OCI-M1 (cell line): ENCODE measurements at places on chromosomes 7 and 10.

DNA sequence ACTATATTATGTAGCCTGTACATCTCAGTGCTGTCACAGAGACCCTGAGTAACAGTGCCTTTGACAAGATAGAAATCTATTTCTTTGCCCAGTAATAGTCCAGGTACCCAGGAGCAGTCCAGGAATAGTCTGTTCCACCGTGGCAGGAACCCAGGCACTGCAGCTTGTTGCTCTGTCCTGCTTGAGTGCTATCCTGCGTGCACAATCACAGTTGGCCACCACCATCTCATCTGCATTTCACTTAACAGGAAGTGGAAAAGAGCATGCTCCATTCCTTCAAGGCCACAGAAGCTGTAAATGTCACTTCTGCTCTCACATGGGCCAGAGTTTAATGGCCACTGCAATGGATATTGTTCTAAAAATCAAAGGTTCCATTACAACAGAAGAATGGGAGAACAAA is 61.5 kb upstream of the PRR15 start:
- no peak for DNase-seq

- no peak for DNase-seq
These were observed 129.5 kb downstream of the PLXNA4 start for GRCh38 chr7:132446666-132447278.

- DNase-seq: peak; percentile 84
These were observed 12.4 kb downstream of the NMT2 start for GRCh38 chr10:15155978-15156656.

- DNase-seq: no peak
These were observed 365.1 kb downstream of the BBS9 start for GRCh38 chr7:33494474-33494873.

DNA sequence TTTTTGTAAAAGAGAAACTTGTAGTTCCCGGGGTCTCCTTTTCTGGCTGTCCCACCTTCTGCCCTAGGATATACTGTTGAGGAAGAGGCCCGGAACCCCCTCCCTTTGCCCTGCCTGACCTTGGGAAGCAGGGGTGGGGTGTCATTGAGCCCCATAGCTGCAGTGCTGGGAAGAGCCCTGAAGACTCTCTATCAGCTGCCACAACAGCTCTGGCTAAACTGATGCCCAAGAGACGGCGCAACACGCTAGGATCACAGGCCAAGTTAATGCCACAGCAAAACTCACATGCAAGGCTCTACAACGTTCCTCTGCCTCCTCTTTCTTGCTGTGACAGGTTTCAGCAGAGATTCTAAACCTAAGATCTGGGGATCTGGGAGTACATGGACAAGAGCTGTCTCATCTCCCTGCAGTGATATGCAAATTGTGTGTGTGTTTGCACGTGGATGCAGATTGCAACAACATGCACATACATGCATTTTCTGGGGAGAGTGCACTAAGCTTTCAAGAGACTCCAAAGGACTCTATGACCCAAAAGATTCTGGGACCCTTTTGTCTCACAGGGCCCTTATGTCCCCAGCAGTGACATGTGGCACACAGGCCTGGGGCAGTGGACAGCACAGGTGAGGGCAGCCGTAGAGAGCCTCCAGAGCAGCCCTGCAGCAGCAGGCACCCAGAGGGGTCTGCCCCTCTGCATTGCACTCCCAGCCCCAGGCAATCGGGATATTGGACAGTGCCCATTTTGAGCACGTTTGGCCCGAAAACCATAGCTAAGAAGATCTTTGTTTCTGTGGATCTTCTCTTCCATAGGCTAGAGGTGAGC is 2.5 kb downstream of the RASSF4 start:
- no peak for DNase-seq

DNA sequence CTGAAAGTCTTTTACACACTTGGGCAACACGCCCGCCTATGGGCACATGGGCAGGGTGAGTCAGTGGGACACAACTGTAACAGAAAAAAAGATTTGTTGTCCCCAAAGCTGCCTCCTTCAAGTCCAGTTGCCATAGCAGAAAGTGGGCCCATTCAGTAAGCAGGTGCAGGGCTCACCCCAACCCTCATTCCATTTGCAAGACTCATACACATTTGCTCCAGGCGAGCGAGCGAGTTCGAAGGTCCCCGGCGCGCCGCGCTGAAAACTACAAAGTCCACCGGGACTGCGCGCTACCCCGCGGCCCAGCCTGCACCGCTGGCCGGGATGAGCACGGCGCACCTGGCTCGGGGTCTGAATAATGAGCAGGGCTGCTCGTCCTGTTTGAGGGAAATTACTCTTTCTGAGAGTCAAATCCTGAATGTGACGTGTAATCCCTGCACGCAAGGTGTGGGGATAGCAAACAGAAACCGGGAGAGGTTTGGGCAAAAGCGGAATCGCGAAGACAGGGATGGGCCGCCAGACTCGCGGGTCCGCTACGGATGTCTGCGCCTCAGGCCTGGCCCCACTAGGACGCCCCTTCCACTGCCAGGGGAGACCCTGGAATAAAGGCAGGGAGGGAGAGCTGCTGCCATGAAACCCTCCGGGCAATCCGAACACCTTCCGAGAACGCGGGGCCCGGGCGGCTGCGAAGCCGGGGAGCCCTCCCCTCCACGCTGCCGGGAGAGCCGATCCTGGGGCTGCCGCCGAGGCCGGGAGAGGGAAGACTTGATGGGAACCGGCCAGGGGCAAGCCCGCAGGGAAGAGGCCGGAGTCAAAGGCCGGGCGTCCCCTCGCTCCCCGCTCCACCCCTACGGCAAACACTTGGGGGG is 982 bp downstream of the COBL start:
- no peak for DNase-seq

- DNase-seq: no peak
These were observed 950.1 kb downstream of the GRM8 start for GRCh38 chr7:126302639-126303038.

DNA sequence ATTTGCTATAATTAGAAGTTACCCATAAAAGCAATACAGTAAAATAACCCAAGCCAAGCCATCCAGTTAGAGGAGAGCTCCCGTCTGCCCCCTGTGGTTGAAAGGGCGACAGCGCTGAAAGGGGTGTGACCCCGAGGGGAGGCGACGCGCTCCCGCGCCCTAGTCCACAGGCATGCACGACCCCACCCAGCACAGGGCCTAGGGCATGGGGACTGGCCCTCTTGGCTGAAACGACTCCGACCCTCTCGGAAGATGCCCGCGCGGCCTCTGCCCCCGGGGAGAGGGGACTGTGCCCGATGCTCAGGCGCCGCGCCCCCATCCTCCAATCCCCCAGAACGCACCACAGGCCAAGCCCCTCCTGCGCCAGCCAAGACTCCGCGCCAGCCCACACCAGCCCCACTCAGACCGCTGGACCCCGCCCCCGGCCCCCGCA is 64.0 kb downstream of the CSGALNACT2 start:
- peak; percentile 55 for DNase-seq

- DNase-seq: no peak
These were observed 121.4 kb downstream of the RNF133 start for GRCh38 chr7:122577449-122578003.

- DNase-seq: no peak
These were observed 44.8 kb downstream of the MALSU1 start for GRCh38 chr7:23343806-23344475.

- no peak for DNase-seq
These were observed 33.7 kb upstream of the DPYSL4 start for GRCh38 chr10:132152896-132153580.

DNA sequence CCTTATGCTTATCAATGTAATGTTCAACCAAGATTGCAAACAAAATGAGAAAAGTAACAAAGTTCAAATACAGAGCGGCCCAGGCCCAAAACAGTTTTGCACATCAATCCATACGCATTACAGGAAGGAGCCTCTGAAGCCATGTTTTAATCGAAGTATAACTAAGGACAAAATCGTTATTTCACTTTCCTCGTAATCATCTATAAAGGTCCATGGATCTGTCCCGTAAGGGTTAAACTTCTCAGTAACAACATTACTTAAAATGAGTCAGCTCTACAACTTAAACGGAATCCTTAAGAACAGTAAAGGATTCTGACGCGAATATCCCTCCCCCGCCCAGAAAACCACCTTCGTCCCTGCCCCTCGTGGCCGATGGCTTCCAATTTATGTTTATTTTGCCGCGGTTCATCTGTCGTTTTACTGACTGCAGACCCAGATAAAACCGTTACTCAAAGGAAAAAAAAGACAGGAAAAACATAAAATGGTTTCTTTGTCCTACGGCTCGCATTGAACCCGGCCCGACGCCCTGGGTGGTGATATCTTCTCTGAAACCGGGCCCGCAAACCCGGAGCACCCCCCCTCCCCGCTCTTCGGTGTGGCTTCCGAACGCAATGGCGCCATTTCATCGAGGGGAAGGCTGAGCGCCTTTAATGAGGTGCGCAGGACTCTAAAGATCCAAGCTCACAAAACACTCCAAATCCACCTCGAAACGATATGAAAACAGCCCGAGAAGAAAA is 1.1 kb downstream of the HNRNPA2B1 start:
- peak; percentile 74 for DNase-seq

GRCh38 chr7:46192271-46192670 is 271.2 kb upstream of the IGFBP3 start:
- no peak for DNase-seq

GRCh38 chr10:123009105-123009820 is 457 bp downstream of the ACADSB start:
- peak; percentile 73 for DNase-seq

DNA sequence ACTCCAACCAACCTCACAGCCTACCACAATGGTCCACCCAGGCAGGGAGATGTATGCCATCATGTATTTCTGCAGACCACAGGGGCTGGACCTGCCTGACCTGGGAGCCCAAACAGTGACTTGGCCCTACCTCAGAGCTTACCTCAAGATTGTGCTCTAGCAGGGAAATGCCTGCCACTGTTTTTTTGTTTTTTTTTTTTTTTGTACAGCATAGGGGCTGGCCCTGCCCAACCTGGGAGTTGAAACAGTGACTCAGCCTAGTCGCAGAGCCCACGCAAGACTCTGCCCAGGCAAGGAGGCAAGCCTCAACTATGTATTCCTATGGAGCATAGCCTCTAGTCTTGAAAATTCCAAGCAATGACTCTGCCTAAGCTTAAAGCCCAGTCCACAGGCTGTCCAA is 39.3 kb upstream of the CDK6 start:
- DNase-seq: no peak
